ENCODE measurements at places on chromosomes 3 and 15. TPM values are rescaled to one million over a fixed set of nuclear protein-coding genes. Genes with fewer than 3 reads are reported as not detected.

The ZMYND10 gene
- 0.88 TPM for total RNA-seq

The RLBP1 gene
- total RNA-seq: not detected

The GOLGA8G gene
- under 0.01 TPM for total RNA-seq

The USP50 gene
- not detected for total RNA-seq

The CACNA2D3 gene
- not detected for total RNA-seq

The KIAA1143 gene
- 18.1 TPM for total RNA-seq

The SPATA12 gene
- total RNA-seq: not detected

The FMN1 gene
- under 0.01 TPM for total RNA-seq

The GJD2 gene
- not detected for total RNA-seq

The CCDC191 gene
- 2.3 TPM for total RNA-seq

The ROPN1 gene
- not detected for total RNA-seq

The MAGEL2 gene
- total RNA-seq: 2.1 TPM

The ISY1 gene
- total RNA-seq: 22.9 TPM

The GABRR3 gene
- not detected for total RNA-seq

The TMEM42 gene
- total RNA-seq: 14.3 TPM

The CPLX3 gene
- not detected for total RNA-seq

The CXCR6 gene
- not detected for total RNA-seq

The TMCO5A gene
- total RNA-seq: not detected

The SECISBP2L gene
- total RNA-seq: 29.8 TPM

The TRIM42 gene
- total RNA-seq: not detected

The LRRIQ4 gene
- not detected for total RNA-seq

The TLR9 gene
- total RNA-seq: not detected

The GOLGA8S gene
- not detected for total RNA-seq

The FBLN2 gene
- 254 TPM for total RNA-seq

The LMOD3 gene
- total RNA-seq: not detected

The RHCG gene
- not detected for total RNA-seq

The SV2B gene
- under 0.01 TPM for total RNA-seq

The ANAPC13 gene
- 135 TPM for total RNA-seq

The FURIN gene
- total RNA-seq: 130 TPM

The CAV3 gene
- not detected for total RNA-seq

The P2RY13 gene
- total RNA-seq: not detected

The OCA2 gene
- not detected for total RNA-seq

The NT5DC2 gene
- total RNA-seq: 227 TPM

The PLA2G4F gene
- total RNA-seq: not detected

The ANKUB1 gene
- not detected for total RNA-seq

The COX5A gene
- 43.4 TPM for total RNA-seq

The B3GALNT1 gene
- 14.0 TPM for total RNA-seq

The CPEB1 gene
- total RNA-seq: 20.8 TPM

The ALDH1L1 gene
- not detected for total RNA-seq

The CPB1 gene
- not detected for total RNA-seq

The GYG1 gene
- total RNA-seq: 38.3 TPM

The RASGRP1 gene
- total RNA-seq: 0.88 TPM

The ACTL6A gene
- 42.8 TPM for total RNA-seq

The DUOX2 gene
- not detected for total RNA-seq

The HTR3E gene
- total RNA-seq: not detected

The CHRNA3 gene
- not detected for total RNA-seq

The GRAMD1C gene
- total RNA-seq: 2.1 TPM

The PP2D1 gene
- not detected for total RNA-seq

The ARPIN gene
- 8.6 TPM for total RNA-seq

The ADAMTS7 gene
- total RNA-seq: 12.6 TPM

The SLC12A1 gene
- not detected for total RNA-seq

The NOX5 gene
- 0.30 TPM for total RNA-seq

The CD200 gene
- total RNA-seq: 66.5 TPM

The CAND2 gene
- 3.2 TPM for total RNA-seq

The VIPR1 gene
- total RNA-seq: not detected

The ABHD5 gene
- total RNA-seq: 23.3 TPM
